CD4-positive, alpha-beta T cell treated with Interleukin-21 for 1 hour (primary cell): ENCODE measurements at places on chromosomes 12 and 14.

GRCh38 chr12:10082117-10082874 lies 16.5 kb downstream of the CLEC1A start:
- no peak for DNase-seq

DNA sequence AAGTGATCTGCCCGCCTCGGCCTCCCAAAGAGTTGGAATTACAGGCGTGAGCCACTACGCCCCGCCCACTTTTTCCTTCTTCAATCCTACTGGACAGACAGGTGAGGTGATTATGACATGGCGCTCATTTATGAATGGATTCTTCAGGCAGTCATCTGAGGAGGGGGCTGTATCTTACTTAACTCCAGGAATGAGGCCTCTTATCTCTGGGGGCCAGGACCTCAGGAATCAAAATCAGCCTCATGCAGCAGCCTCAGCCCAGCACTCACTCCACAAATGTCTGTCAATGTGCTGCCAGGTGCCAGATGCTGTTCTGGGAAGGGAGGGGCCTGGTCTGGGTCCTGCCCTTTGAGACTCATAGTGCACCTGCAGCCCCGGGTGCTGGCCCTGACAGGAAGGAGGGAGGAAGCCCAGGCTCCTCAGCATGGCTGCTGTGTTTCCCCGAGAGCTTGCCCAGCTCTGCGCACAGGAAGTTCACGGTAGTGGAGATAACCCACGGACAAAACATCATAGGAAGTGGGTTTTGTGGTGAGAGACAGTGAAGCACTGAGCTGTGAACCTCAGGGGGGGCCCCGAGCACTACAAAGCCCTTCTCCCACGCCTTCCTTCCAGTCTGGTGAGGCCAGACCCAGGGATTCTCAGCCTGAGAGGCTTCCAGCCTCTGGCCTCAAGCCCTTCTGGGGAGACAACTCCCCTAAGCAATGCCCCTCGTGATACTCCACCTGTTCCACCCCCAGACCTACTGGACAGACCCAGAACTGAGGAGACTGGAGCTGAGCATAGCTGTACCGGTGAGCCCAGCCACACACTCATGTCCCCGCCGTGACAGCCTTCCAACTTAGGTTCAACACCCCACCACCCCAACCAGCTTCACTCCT lies 22.3 kb downstream of the GALNT6 start:
- peak; percentile 93 for DNase-seq

DNA sequence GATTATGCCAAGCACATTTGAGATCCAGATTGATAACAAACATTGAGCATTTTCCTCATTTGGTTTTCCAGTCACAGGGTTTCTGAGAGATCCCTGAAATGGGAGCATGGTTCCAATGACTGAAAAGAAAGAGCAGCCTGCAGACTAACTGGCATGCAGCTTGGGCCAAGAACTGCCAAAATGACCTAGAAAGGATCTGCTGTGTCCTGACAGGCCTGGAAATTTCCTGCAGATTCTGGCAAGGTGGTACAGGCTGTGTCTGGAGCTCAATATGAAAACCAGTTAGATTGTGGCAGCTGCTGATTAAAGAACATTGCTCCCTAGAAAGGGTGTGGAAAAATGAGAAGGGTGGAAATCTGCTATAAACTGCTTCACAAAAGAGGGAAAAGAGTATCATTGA lies 417.3 kb downstream of the IPO8 start:
- DNase-seq, result no peak

- DNase-seq, result no peak
Measured at GRCh38 chr12:117430246-117430645, 68.8 kb upstream of the NOS1 start.

- no peak for DNase-seq
Measured at GRCh38 chr14:27605282-27605681, 1007.4 kb upstream of the NOVA1 start.
